ENCODE measurements at places on chromosomes 2 and 18. TPM values are rescaled to one million over a fixed set of nuclear protein-coding genes. Genes with fewer than 3 reads are reported as not detected.

Gene PRSS56
- polyA plus RNA-seq: not detected

Gene ASTL
- polyA plus RNA-seq: 0.10 TPM

Gene FSHR
- polyA plus RNA-seq: not detected

Gene MAP3K19
- polyA plus RNA-seq: not detected

Gene DNER
- polyA plus RNA-seq: 10.8 TPM

Gene DSC2
- 4.7 TPM for polyA plus RNA-seq

Gene ANKAR
- polyA plus RNA-seq: 7.9 TPM

Gene COA5
- polyA plus RNA-seq: 45.1 TPM

Gene OSR1
- polyA plus RNA-seq: 2.7 TPM

Gene LYPD1
- 1.3 TPM for polyA plus RNA-seq

Gene CPO
- 0.14 TPM for polyA plus RNA-seq

Gene ARHGEF33
- polyA plus RNA-seq: 0.10 TPM

Gene CFAP65
- 0.03 TPM for polyA plus RNA-seq

Gene OTX1
- polyA plus RNA-seq: 0.11 TPM

Gene VWC2L
- not detected for polyA plus RNA-seq

Gene CDH7
- polyA plus RNA-seq: not detected

Gene SALL3
- not detected for polyA plus RNA-seq

Gene METTL8
- 8.1 TPM for polyA plus RNA-seq

Gene RAX
- not detected for polyA plus RNA-seq

Gene TMEM247
- not detected for polyA plus RNA-seq

Gene GPR39
- polyA plus RNA-seq: 0.54 TPM

Gene EPHA4
- polyA plus RNA-seq: 0.72 TPM

Gene REG3G
- polyA plus RNA-seq: 0.56 TPM

Gene TCF23
- 0.01 TPM for polyA plus RNA-seq

Gene APLF
- polyA plus RNA-seq: 0.67 TPM

Gene CTLA4
- 0.43 TPM for polyA plus RNA-seq

Gene KANSL1L
- polyA plus RNA-seq: 5.3 TPM

Gene ASB3
- polyA plus RNA-seq: 5.5 TPM

Gene RIT2
- polyA plus RNA-seq: not detected

Gene GPN1
- 25.7 TPM for polyA plus RNA-seq

Gene HRH4
- 0.02 TPM for polyA plus RNA-seq

Gene SMIM21
- polyA plus RNA-seq: not detected

Gene STON1
- polyA plus RNA-seq: 2.2 TPM

Gene SDC1
- polyA plus RNA-seq: 1.5 TPM

Gene ITGAV
- polyA plus RNA-seq: 33.2 TPM

Gene SLC14A1
- polyA plus RNA-seq: 2.2 TPM

Gene BBS5
- 3.6 TPM for polyA plus RNA-seq

Gene MPP4
- polyA plus RNA-seq: 0.02 TPM

Gene SYT4
- 1.2 TPM for polyA plus RNA-seq

Gene TRIM43
- polyA plus RNA-seq: not detected

Gene IL1RN
- polyA plus RNA-seq: 21.7 TPM

Gene RAMP1
- 103 TPM for polyA plus RNA-seq

Gene ZAP70
- 3.0 TPM for polyA plus RNA-seq

Gene SAG
- polyA plus RNA-seq: 0.67 TPM

Gene C2orf80
- polyA plus RNA-seq: not detected

Gene MARCO
- polyA plus RNA-seq: 10.1 TPM

Gene LRRC30
- polyA plus RNA-seq: not detected

Gene CTAGE1
- polyA plus RNA-seq: not detected

Gene IL36A
- polyA plus RNA-seq: 0.45 TPM

Gene SPATA3
- polyA plus RNA-seq: not detected

Gene DPP4
- polyA plus RNA-seq: 4.2 TPM

Gene ARHGAP25
- polyA plus RNA-seq: 1.4 TPM

Gene FEV
- polyA plus RNA-seq: 0.58 TPM

Gene GPR45
- polyA plus RNA-seq: not detected

All from adipose tissue (tissue), 3 donors.